ENCODE measurements at places on chromosomes 1 and 21.

DNA sequence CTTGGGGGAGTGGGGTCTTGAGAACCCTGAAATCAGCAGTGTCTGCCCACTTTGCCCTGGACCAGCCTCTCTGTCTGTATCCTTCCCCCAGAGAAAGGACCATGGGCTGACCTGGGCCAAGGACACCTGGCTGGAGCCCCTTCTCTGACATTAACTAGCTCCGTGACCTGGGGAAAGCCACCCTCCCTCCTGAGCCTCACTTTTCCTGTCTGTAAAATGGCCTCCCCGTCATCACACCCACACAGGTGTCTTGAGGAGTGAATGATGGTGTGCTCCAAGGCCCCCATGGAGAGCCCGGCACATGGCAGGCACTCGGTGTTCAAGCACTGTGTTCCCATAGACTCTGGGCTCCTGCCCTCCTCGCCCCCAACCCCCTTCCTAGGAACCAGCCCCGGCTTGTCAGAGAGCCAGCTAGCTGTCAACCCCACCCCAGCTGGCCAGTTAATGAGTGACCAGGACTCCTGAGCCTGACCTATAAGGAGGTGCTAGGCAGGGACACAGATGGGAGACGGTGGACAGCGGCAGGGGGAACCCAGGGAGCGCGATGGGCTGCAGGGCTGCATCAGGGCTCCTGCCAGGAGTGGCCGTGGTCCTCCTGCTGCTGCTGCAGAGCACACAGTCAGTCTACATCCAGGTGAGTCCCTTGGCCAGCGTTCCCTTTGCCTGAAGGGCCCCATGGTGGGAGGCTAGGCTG is at the start of gene GUCA2B:
Gene GUCA2B, plus strand, starts transcription at position 504 of the 694 bp plus-strand sequence. Its CDS starts 41 bp downstream, at position 545.
- no peak for DNase-seq

- no peak for DNase-seq
Observed at GRCh38 chr1:111097356-111098099, 42.4 kb downstream of the DRAM2 start.

DNA sequence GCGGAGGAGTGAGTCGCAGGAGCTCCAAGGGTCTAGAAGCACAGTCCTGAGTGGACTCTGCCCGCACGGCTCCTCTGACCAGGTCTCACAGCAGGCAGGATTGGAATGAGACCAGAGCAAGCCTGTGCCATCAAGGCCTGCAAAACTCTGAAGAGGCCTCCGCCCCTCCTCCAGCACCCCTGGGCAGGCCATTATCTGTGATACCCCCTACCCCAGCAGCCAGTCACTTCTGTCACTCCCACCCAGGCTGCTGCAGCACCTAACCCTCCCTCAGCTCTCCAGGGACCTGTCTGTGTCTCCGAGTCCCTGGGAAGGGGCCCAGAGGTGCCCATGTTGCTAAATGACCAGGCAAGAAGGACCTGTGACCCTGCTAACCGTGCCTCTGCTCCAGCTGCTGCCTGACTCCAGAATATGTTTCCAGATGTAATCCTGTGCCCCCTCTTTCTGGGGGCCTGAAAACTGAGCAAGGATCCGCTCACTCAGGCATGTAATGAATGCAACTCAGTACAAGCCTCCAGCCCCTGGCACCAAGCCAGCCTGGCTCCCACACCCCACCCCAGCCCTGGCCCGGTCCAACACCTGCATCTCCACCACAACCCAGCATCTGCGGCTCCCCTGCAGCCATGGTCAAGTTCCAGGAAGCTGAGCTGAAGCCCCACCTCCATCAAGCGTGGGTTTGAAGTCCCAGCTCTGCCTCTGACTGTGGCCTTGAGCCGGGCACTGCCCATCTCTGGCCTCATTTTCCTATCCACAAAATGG is 22.1 kb upstream of the COL16A1 start:
- no peak for DNase-seq

DNA sequence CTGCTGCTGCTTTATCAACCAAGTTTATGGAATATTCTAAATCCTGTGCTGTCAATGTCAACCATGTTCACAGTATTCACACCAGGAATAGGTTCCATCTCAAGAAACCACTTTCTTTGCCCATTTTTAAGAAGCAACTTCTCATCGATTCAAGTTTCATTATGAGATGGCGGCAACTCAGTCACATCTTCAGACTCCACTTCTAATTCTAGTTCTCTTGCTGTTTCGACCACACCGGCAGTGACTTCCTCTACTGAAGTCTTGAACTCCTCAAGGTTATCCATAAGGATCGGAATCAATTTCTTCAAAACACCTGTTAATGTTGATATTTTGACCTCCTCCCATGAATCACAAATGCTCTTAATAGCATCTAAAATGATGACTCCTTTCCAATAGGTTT is 39.7 kb upstream of the IFNLR1 start:
- no peak for DNase-seq

DNA sequence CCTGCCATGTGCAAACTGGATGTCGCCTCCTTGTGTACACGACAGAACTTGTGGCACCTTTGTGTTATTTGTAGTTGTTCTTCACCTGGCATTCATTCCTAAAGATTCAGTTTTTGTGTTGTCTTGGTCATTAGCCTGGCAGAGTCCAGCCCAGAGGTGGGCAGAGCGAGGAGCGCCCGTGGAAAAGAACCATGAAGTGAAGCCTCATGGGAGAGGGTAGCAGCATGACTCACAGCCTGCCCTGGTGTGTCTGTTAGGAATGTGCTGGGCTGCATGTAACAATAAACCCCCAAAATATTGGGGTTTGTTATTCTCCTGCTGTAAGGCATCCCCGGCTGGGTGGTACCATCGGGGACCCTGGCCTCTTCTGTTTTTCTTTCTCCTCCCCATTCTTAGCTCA is 124.9 kb upstream of the TMEM51 start:
- no peak for DNase-seq

DNA sequence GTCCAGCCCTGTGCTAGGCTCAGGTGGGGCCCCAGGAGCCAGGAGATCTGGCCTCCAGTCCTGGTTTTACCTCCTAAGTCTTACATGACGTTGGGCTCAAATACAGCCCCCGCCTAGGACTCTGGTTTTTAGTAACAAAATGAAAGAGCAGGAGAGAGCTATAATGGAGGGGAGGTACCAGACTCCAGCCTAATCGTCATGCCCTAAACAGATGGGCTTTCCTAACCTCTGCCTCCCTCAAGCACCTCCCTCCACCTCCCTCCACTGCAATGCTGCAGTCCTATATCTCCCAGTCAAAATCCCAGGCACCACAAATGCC is 28.6 kb downstream of the TTC39A start:
- DNase-seq = no peak

DNA sequence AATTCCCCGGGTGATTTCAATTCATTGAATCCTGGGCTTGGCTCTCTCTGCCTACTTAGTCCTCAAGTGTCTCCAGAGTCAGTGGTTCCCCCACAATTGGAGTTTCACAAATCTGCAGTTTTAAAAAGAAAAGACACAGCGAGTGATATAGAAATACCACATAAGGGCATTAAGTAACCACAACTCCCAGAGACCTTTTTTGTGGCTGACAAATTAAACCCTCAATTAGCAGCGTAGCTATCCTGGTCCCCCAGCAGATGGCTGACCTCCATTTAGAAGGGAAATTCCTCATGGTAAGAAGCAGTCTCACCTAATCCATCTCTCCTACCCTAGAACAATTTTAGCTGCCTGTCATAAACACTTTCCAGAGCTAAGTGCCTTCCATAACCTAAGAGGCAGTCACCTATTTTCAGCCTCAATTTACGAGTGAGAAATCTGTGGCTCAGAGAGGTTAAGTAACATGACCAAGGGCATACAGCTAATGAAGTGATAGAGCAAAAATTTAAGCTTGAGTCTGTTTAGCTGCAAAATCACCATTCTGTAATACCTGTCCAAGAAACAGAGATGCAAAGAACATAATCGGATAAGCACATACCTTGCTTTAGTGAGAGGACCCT is 56.0 kb upstream of the NBPF3 start:
- DNase-seq = no peak

- DNase-seq = no peak
Observed at GRCh38 chr1:109467301-109467777, 993 bp downstream of the SYPL2 start.

- peak; percentile 78 for DNase-seq
Observed at GRCh38 chr1:9128520-9129265, at the start of gene GPR157. GPR157 (minus strand) TSS chr1:9129102; CDS start chr1:9129027, 75 bp downstream.

DNA sequence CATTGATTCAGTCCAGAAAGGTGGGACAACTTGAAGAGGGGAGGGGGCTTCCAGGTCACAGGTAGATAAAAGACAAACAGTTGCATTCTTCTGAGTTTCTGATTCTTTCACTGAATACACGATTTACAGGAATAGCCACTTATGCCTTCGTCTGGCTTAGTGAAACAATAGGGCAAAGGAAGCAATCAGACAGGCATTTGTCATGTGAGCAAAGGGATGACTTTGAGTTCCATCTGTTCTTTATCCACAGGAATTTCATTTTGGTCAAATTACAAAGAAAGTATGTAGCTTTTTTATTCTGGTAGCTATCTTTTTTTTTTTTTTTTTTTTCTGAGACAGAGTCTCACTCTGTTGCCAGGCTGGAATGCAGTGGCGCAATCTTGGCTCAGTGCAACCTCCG is 202.5 kb downstream of the TTLL7 start:
- no peak for DNase-seq

DNA sequence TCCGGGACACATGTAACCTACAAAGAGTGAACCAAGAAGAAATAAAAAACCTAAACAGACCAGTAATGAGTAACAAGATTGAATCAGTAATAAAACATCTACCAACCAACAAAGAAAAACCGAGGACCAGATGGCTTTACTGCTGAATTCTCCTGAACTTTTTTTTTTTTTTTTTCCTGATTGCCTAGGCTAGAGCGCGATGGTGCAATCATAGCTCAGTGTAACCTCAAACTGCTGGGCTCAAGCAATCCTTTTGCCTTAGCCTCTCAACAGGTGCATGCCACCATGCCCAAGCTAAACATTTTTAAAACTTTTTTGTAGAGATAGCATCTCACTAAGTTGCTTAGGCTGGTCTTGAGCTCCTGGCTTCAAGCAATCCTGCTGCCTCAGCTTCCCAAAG is 11.2 kb upstream of the FGGY start:
- no peak for DNase-seq

- no peak for DNase-seq
Observed at GRCh38 chr1:157288492-157288891, 150.3 kb upstream of the ETV3 start.

DNA sequence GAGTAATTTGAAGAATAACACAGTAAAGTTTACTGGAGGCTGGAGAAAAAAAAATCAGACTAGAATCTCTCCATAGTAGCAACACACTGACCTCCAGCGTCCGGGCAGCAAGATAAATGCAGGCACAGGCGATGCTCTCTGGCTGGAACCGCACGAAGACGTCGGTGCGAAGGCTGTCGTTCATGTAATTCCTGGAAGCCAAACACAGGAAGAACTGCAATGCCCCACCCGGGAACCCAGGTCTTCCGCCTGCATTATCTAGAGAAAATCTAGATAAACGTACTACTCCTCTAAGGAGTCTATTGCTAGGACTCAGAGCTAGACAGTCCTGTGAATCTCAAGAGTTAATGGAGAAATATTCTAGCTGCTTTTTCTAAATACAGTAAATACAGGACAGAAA is 8.5 kb downstream of the CCNL2 start:
- no peak for DNase-seq

- DNase-seq = no peak
Observed at GRCh38 chr1:204450461-204451257, 39.0 kb upstream of the PPP1R15B start.

GRCh38 chr1:68370101-68370915 is 79.4 kb downstream of the RPE65 start:
- no peak for DNase-seq

DNA sequence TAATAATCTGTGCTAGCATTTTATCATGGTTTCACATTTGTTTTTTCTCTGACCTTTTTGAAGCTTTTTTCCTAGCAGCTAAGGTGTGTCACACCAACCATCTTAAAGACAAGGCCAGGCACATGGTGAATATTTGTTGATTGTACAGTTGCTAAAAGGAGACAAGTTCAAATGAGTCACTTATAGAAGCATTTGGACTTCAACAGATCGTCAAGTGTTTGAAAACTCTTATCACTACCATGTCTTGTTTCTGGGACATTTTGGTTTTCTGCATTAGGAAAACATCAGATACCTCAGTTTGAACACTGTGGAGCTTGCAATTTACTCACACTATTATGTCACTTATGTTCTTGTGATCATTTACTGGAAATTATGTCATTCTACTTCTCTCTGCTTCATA is 407.3 kb downstream of the USP25 start:
- DNase-seq = no peak

GRCh38 chr1:114219172-114219868 is 65.7 kb upstream of the SYT6 start:
- DNase-seq = no peak

DNA sequence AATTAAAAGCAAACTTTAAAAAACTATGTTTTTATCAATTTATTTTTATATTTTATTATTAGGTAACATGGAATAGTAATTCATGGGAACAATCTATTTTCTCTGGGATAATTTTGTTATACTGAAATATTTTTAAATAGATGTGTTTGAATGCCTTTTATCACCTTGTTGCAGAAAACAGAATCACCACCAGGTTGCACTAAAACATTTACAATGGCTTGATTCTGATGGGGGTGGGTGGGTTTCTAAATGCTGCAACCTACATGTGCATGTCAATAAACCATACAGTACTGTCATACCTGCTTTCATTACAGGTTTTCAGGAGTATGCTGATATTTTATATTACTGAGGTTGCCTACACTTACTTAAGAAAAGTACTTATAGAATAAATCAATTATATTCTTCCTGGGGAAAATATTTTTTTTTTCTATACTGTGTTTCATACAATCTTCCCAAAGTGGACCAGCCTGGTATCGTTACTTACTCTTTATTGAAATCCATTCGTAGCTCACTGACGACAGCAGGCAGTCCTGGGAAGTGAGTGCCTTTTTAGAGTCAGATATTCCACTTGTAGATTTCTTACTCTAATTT is 132.8 kb downstream of the PTPRC start:
- DNase-seq = peak; percentile 19

DNA sequence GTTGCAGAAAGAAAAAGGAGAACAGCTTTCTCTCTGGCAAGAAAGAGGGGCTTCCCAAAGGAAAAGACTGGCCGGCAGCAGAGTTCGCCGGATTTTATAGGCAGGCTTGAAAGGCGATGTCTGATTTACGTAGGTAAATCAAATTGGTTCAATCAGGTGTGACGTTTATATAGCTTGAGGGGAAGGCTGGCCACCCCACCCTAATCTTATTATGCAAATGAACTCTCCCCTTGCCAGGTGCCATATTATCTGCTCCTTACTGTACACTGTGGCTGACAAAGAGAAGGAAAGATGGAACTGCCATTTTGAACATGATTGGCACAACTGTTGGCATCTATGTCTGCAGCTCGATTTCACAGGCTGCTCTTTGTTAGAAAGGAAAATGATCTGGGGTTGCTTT is 16.8 kb upstream of the INTS3 start:
- DNase-seq = no peak

- DNase-seq = no peak
Observed at GRCh38 chr21:33890187-33890586, 25.4 kb downstream of the ATP5PO start.

DNA sequence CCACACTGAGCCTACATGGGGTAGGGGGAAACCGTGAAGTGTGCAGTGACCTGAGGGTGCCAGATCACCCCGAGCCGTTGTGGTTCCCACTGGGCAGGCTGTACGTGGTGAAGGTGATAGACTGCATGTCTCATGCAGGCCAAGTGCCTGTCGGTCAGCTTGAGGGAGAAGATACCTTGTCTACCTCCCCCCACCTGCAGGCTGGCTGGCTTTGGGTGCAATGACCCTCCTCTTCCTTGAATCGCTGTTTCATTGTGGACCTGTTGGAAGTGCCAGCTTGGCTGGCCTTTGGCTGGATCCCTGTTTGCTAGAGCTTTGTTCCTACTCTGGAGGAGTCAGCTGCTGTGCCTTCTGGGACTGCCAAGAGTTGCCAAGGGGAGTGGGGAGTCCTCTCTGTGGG is 92.5 kb downstream of the GALNT2 start:
- no peak for DNase-seq

GRCh38 chr1:93549811-93550210 is 101.9 kb downstream of the FNBP1L start:
- DNase-seq = no peak
